SJSA1 (cell line): ENCODE measurements at places on chromosomes 2 and 18. TPM values are rescaled to one million over a fixed set of nuclear protein-coding genes. Genes with fewer than 3 reads are reported as not detected.

- no peak for DNase-seq
These were observed 4.1 kb upstream of the SLC4A5 start for GRCh38 chr2:74347303-74347702.

DNA sequence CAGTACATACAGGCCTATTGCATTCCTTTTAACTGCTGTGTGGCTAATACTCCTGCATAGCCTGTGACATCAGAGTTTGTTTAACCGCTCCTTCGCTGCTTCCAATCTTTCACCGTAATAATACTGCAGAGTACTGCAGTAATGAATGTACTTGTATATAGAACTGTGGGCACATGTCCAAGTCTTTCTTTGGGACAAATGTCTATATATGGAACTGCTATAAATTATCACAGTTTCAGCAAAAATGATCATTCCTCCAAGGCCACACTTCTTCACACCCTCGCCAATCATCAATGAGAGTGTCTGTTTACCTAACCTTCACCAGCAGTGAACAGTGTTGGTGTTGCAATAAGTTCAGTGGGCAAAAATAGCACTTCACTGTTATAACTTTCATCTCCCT, 230.4 kb downstream of the SP3 start:
- no peak for DNase-seq

The RBM44 gene
- total RNA-seq, result 0.08 and 0.19 TPM in 2 replicates

GRCh38 chr2:8239531-8240088, 442.2 kb upstream of the ID2 start:
- no peak for DNase-seq

The CPS1 gene
- 16.0 and 24.7 TPM in 2 replicates for total RNA-seq

- no peak for DNase-seq
These were observed 6.7 kb downstream of the AOX1 start for GRCh38 chr2:200592406-200593075.

The ACAA2 gene
- total RNA-seq, result 144 and 157 TPM in 2 replicates

DNA sequence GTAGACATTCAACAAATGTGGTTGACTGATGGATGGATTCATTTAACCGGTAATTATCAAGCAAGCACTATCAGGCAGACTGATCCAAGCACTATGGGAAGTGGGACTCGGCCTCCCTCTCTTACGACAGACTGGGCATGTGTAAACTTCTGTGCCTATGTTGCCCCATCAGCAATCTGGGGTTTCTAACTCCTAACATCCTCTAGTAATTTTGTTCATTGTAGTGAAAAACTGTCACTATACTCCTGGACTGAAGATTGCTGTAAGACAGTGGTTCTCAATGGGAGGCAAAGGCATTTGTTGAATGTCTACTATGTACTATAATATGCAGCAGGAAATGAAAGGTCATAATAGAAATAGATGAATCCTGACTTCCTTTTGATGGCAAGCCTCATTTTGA, 51.2 kb upstream of the CREB1 start:
- no peak for DNase-seq

- no peak for DNase-seq
These were observed 34.8 kb upstream of the EPG5 start for GRCh38 chr18:46001892-46002291.

The IL37 gene
- total RNA-seq, result not detected in 2 replicates

The KANSL1L gene
- total RNA-seq, result 17.7 and 32.9 TPM in 2 replicates

GRCh38 chr2:236592821-236593220, 23.2 kb downstream of the ACKR3 start:
- no peak for DNase-seq

DNA sequence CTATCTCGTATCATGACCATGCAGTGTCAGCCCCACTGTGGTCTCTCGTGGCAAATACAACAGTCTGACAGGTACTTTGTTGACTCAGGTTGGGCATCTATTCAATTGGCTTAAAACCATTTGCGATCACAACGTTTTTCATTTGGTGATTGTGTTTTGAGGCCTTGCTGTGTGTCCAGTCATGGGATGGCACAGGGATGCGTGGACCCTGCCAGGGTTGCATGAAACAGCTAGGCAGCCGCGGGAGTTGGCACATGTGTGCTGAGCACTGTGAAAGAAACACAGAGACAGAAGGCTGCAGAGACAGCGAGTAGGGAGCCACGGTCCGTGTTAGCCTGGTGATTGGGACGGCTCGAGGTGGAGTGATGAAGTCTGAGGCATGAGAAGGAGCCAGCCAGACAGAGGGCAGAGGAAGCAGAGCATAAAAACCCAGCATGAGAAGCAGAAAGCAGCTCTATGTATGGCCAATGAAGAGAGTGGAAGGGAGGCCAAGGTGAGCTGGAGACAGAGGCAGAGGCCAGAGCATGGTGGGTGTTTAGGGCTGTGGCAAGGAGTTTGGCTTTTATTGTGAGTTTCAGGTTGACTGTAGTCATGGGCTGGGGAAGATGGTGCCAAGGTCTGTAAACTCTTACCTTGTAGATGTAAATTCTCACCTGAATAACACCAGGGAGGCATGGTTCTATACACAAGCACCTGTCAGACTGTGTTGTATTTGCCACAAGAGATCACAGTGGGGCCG, 31.8 kb upstream of the IL1R1 start:
- DNase-seq, result no peak

DNA sequence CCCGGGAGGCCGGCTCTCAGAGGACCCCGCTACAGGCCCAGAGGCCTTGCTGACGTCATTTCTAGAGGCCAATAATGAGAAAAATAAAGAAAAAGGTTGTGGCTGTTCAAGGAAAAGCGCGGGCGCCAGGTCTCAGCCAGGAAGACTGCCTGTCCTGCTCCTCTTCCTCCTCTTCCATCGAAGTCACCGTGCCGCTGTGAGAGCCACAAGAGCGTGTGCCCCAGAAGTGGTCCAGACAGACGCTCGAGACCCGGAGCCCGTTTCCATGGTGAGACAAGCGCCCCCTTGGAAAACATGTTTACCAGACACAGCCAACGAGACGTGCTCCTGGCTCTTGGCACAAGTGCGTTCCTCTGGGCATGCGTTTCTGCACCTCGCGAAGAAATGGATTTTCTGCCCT, 210.5 kb downstream of the HDAC4 start:
- DNase-seq, result peak; percentile 38

DNA sequence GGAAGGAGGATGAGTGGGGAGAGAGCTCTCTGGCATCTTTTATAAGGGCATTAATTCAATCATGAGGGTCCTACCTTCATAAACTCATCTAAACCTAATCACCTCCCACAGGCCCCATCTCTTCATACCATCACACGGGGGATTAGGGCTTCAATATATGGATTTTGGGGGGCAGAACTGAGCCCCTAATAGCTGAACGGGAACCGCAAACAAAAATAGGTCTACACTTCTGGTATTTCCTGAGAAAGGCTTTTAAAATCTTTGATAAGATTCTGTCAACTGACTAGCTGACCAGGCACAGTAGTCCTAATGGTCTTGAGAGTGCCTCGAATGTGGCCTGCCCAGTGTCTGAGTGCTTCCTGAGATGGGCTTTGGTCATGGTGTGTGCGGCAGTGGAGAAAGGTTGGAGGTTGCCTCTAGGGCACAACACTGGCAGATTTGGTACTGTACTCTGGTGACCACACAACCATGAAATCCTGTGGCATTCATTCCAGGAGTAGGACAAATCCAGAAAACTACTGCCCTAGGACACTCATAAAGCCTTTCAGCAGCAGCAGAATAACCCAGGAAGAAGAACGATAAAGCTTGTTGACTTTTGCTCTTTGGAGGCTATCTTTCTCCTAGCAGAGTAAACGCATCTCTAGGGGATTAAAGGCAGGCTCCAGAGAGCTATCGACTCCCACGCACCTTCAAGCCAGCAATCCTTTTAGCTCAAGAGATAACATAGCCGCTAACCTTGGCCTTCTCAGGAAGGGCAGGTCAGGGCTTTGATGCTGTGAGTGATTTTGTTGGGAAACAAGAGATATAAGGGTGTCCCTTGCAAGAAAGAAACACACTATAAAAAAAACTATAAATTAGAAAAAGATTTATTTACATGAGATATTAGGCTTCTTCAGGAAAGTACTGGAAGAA, 12.3 kb upstream of the APOB start:
- DNase-seq, result no peak

DNA sequence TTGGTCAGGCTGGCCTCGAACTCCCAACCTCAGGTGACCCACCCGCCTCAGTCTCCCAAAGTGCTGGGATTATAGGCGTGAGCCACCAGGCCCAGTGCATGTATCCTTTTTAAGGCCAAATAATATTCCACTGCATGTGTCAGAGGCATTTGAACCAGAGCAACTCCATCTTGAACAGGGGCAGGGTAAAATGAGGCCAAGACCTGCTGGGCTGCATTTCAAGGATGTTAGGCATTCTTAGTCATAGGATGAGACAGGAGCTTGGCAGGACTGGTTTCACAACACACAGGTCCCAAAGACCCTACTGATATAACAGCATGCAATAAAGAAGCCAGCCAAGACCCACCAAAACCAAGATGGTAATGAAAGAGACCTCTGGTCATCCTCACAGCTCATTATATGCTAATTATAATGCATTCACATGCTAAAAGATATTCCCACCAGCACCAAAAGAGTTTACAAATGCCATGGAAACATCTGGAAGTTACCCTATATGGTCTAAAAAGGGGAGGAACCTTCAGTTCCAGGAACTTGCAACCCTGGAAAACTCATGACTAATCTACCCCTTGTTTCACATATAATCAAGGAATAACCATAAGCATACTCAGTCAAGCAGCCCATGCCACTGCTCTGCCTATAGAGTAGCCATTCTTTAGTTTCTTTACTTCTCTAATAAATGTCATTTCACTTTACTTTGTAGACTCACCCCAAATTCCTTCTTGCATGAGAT, 204.6 kb downstream of the RAB3GAP1 start:
- DNase-seq, result no peak

The LRRC30 gene
- not detected in 2 replicates for total RNA-seq

DNA sequence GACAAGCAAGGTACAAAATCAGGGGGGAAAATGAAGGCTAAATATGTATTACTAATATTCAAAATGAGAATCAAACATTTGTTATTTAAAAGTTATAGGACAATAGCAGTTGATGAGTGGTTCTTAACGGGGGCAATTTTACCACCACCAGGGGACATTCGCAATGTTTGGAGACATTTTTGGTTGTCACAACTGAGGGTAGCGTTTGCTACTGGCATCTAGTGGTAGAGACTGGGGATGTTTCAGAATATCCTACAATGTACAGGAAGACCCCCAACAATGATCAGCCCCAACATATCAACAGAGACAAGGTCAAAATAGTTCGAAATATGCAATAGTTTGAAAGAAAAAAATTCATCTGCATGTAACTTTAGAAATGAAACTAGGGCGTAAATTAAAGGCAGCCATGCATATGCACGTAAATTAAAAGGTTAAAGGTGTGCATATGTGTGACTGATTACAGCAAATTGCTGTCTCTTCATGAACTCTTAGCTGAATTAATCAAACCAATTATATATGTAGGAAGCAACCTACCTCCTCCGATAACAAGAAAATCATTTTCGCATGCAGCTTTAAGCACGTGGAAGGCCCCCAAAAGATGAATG, 61.2 kb upstream of the CUL3 start:
- no peak for DNase-seq
